ENCODE measurements at places on chromosomes 4 and X. TPM values are rescaled to one million over a fixed set of nuclear protein-coding genes. Genes with fewer than 3 reads are reported as not detected.

DNA sequence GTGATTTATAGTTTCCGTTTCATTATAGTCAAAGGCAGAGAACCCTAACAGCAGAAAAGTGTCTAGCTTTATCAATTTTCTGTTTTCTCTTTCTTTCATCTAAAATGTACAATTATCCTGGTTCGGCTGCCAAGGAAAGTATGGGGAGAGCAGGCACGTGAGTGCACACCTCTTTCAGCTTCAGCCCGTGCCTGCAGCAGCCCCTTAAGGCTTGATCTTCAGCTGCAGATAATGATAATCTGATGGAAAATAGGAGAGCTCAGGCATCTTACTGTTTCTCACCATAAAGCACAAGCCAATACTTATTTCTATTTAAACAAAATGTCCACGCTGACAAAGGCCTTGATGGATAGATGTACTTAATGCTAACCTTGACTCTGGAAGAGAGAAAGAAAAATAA is 334.4 kb downstream of the UNC5C start:
- no peak for DNase-seq

Gene TIMP1
- total RNA-seq, result 287 TPM

Gene FGFR3
- 6.1 TPM for total RNA-seq

DNA sequence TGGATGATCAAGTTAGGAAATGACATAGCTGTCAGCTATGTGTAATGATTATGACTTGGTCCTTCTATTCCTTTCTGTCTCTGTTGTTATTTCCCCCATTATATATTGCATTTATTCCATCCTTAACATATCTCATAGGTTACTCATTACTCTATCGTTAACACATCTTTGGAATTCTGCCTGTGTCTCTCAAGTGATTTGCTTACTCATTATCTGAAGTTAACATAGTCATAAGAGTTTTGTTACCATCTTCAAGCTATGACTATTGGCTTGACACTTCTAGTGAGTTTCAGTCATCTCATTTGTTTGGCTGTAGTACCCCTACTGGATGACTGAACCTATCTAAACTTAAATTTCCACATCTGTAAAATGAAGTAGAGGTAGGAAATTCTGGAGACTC is 286.1 kb upstream of the PPP1R2C start:
- no peak for DNase-seq

- DNase-seq, result no peak
Measured at GRCh38 chr4:130825284-130825683, 1729.3 kb downstream of the C4orf33 start.

Gene PRR27
- total RNA-seq, result not detected

- DNase-seq, result no peak
Measured at GRCh38 chr4:81039351-81039972, 9.0 kb downstream of the BMP3 start.

GRCh38 chrX:16454926-16455325 is 195.0 kb upstream of the S100G start:
- DNase-seq, result no peak
